Activated naive CD8-positive, alpha-beta T cell treated with anti-CD3 and anti-CD28 coated beads for 36 hours (primary cell): ENCODE measurements at places on chromosomes 4 and X. TPM values are rescaled to one million over a fixed set of nuclear protein-coding genes. Genes with fewer than 3 reads are reported as not detected.
A peak's percentile ranks its signal among the peaks of the same experiment; 100 is the strongest.

- no peak for DNase-seq
- peak overlapping the region; percentile 94 for H3K4me3 ChIP-seq
- H3K36me3 ChIP-seq = peaks cover 50% of the 10 kb centered on the region
- H3K4me1 ChIP-seq = peaks cover 46% of the 10 kb centered on the region
- H3K27me3 ChIP-seq = peaks cover 8% of the 10 kb centered on the region
- peak overlapping the region; percentile 85 for H3K27ac ChIP-seq
Measured at GRCh38 chr4:15779306-15779705, 1.2 kb downstream of the CD38 start.

DNA sequence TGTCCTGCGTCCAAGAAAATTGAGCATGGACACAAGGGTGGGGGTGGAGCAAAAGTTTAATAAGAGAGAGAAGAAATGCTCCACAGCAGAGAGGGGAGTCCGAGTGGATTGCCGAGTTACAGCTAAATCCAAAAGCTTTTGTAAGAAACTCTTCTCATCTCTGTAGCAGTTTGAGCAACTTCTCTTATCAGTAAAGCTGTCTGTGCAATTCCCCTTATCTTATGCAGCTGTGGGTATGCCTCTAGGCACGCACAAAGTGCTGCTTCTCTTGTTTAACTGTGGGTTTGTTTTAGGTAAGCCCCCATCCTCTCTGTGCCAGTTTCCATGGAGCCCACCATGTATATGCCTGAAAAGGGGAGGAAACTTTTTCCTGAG, 44.8 kb downstream of the HMGB2 start:
- H3K36me3 ChIP-seq = peaks cover 14% of the 10 kb centered on the region
- H3K4me1 ChIP-seq = peaks cover 8% of the 10 kb centered on the region
- no peak overlapping the region for H3K4me3 ChIP-seq
- H3K27me3 ChIP-seq = no peaks in the 10 kb centered on the region

- no peak for DNase-seq
- H3K4me1 ChIP-seq = peaks cover under 1% of the 10 kb centered on the region
- H3K27me3 ChIP-seq = no peaks in the 10 kb centered on the region
- peaks cover 6% of the 10 kb centered on the region for H3K36me3 ChIP-seq
Measured at GRCh38 chrX:43218198-43218597, 437.9 kb upstream of the MAOA start.

GRCh38 chrX:102930990-102931756, 5.9 kb upstream of the RAB40AL start:
- no peak overlapping the region for H3K27ac ChIP-seq
- no peak for DNase-seq
- no peak overlapping the region for H3K4me3 ChIP-seq
- H3K27me3 ChIP-seq = no peaks in the 10 kb centered on the region

- DNase-seq = no peak
- no peaks in the 10 kb centered on the region for H3K36me3 ChIP-seq
- H3K4me3 ChIP-seq = no peak overlapping the region
- no peak overlapping the region for H3K27ac ChIP-seq
Measured at GRCh38 chrX:31178769-31179125, 106.9 kb upstream of the FTHL17 start.

- H3K36me3 ChIP-seq = no peaks in the 10 kb centered on the region
- no peak overlapping the region for H3K27ac ChIP-seq
- H3K4me1 ChIP-seq = no peaks in the 10 kb centered on the region
- no peak for DNase-seq
Measured at GRCh38 chr4:67292636-67293035, 252.7 kb downstream of the CENPC start.

DNA sequence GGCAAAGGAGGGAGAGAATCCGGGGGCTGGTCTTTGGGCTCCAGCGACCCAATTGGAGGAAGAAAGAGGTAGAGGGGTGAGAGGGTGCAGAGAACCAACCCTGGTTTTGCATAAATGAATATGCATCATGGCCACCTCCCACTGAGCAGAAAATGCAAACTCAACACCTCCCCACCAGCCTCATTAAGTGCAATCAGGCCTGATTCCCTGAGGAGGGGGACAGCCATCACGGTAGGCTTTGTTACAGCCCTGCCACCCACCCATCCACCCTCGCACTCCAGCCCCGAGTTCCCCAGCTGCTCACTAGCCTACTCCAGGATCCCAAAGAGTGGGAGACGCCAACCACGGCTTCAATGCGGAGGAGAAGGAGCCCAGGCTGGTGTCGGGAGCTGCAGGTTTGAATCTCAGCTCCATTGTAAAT, 48.3 kb upstream of the MAN2B2 start:
- no peaks in the 10 kb centered on the region for H3K27me3 ChIP-seq
- H3K4me3 ChIP-seq = no peak overlapping the region
- DNase-seq = no peak
- H3K36me3 ChIP-seq = no peaks in the 10 kb centered on the region
- H3K4me1 ChIP-seq = no peaks in the 10 kb centered on the region

GRCh38 chr4:161767116-161767515, 396.7 kb downstream of the FSTL5 start:
- no peaks in the 10 kb centered on the region for H3K4me1 ChIP-seq
- H3K4me3 ChIP-seq = no peak overlapping the region
- no peak overlapping the region for H3K27ac ChIP-seq

GRCh38 chr4:67634741-67635140, 66.2 kb downstream of the UBA6 start:
- H3K4me1 ChIP-seq = peaks cover 11% of the 10 kb centered on the region
- H3K27ac ChIP-seq = no peak overlapping the region
- peaks cover 37% of the 10 kb centered on the region for H3K36me3 ChIP-seq
- DNase-seq = no peak

- H3K4me3 ChIP-seq = no peak overlapping the region
- H3K36me3 ChIP-seq = no peaks in the 10 kb centered on the region
- no peaks in the 10 kb centered on the region for H3K4me1 ChIP-seq
- H3K27ac ChIP-seq = no peak overlapping the region
- no peaks in the 10 kb centered on the region for H3K27me3 ChIP-seq
- DNase-seq = no peak
Measured at GRCh38 chr4:179398414-179398813, 1956.2 kb upstream of the AGA start.

DNA sequence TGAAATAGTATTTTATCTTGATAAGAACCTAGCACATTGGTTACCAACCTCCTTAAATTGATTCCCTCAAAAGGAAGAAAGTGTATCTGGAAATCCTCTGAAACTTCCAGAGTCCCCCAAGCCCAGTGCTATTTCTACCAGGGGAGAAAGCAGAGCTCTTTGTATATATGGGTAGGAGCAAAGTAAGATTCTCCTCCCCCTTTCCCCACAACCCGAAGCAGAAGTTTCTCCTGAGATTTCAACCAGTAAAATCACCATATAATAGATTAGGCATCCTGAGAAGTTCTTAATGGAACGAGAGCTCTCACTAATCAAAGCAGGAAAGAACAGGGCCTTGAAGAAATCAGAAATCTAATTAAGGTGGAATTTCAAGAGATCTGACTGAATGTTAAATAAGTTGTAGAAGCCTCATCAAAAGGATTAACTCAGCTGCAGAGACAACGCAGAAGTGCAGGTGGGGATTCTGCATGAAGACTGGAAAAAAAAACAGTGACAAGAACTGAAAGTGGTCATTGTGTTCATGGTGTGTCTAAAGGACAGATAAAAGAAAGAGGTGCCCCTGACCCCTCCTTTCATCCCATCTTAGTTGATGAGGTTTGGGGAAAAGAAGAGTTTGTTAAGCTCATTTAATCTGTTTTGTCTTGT, 39.1 kb downstream of the VSIG4 start:
- H3K36me3 ChIP-seq = peaks cover 18% of the 10 kb centered on the region
- DNase-seq = no peak
- peak overlapping the region; percentile 12 for H3K27ac ChIP-seq
- H3K27me3 ChIP-seq = no peaks in the 10 kb centered on the region

GRCh38 chr4:75654905-75655304, 18.3 kb downstream of the G3BP2 start:
- H3K27ac ChIP-seq = peak overlapping the region; percentile 95
- no peak for DNase-seq
- H3K36me3 ChIP-seq = peaks cover 49% of the 10 kb centered on the region
- peaks cover 68% of the 10 kb centered on the region for H3K4me1 ChIP-seq

- H3K27me3 ChIP-seq = peaks cover 3% of the 10 kb centered on the region
- no peak overlapping the region for H3K27ac ChIP-seq
- H3K4me3 ChIP-seq = no peak overlapping the region
- no peaks in the 10 kb centered on the region for H3K36me3 ChIP-seq
- peaks cover 24% of the 10 kb centered on the region for H3K4me1 ChIP-seq
Measured at GRCh38 chr4:7761312-7761711, 178.3 kb downstream of the AFAP1 start.

DNA sequence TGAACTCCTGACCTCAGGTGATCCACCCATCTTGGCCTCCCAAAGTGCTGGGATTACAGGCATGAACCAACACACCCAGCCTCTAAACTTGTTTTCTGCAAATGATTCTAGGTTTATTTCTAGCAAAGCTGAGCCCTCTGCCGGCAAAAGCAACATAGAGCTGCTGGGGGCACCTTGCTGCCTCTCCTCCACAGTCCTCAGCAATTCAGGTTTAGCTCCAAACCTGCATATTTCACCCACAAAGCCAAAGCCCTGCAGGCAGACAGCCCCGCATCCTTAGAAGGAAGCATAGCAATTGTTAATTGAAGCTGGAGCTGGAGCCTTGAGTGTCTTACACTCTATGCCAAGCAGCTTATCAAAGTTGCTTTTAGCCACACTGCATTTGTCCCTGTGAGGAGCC, 24.9 kb upstream of the OCIAD2 start:
- no peaks in the 10 kb centered on the region for H3K4me1 ChIP-seq
- no peaks in the 10 kb centered on the region for H3K36me3 ChIP-seq
- no peaks in the 10 kb centered on the region for H3K27me3 ChIP-seq
- H3K27ac ChIP-seq = no peak overlapping the region
- no peak for DNase-seq

DNA sequence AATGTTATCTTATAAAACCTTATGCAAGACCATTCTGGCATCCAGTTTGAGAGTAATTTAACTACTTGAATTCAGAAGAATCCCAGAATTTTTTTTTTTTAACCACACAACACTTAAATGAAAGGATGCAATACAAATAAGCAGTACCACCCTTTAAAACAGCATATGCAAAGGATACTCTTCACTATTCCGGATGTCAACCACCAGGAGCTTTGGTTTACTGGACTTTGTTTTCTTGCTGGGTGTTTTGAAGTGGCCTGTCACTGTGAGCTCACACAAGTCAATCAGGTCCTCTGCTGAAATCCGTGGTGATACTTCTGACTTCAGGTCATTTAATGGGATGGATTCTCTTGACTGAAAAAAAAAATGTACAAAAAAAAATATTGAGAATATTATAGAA, 200.0 kb downstream of the TBCK start:
- H3K36me3 ChIP-seq = peaks cover 71% of the 10 kb centered on the region
- H3K27ac ChIP-seq = no peak overlapping the region
- H3K4me3 ChIP-seq = no peak overlapping the region

- H3K27ac ChIP-seq = peak overlapping the region; percentile 43
- H3K4me3 ChIP-seq = peak overlapping the region; percentile 42
- peaks cover 2% of the 10 kb centered on the region for H3K36me3 ChIP-seq
- H3K27me3 ChIP-seq = no peaks in the 10 kb centered on the region
Measured at GRCh38 chr4:147799986-147800555, 68.2 kb downstream of the ARHGAP10 start.

DNA sequence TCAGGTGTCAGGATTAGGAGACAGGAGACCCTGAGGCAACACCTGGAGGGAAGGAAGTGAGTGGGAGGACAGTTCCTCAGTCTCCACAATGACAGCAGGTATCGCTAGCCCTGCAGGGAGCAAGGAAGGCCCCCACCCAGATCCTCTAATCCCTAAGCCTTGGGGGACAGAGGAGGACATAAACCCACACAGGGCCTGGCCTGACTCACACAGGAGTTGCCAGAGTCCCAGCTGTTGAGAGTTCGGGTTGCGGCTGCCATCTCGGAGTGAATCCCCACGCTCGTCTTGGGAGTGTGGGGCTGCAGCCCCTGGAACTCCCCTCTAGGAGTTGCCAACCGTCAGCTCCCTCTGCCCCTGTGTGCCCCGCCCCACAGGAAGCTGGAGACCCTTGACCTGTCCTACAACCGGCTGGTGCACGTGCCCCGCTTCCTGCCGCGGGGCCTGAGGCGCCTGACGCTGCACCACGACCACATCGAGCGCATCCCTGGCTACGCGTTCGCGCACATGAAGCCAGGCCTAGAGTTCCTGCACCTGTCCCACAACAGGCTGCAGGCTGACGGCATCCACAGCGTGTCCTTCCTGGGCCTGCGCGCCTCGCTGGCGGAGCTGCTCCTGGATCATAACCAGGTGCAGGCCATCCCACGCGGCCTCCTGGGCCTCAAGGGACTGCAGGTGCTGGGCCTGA, 9.2 kb upstream of the BGN start:
- DNase-seq = no peak
- no peaks in the 10 kb centered on the region for H3K4me1 ChIP-seq
- H3K4me3 ChIP-seq = no peak overlapping the region

DNA sequence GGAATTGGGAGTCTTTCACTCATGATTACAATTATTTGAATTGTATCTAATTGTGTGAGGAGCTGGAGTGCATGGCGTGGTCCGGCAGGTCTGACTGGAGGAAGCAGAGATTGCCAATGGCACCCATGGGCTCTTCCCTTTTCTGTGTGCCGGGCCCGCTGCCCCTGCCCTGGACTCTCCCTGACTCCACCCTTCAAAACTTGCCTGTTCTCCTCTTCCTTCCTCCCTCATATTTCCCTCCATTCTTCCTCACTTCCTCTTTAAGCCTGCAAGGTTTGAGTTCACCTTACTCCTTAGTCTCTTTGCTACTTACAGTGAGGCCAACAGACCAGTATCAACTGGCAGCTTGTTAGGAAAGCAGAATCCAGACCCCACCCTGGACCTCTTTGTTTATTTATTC, 6.5 kb upstream of the STBD1 start:
- peaks cover 4% of the 10 kb centered on the region for H3K36me3 ChIP-seq
- H3K27ac ChIP-seq = no peak overlapping the region
- no peak for DNase-seq
- H3K4me1 ChIP-seq = peaks cover 26% of the 10 kb centered on the region

GRCh38 chrX:134636851-134637250, 21.4 kb downstream of the PLAC1 start:
- DNase-seq = no peak
- no peak overlapping the region for H3K4me3 ChIP-seq
- H3K27me3 ChIP-seq = peaks cover 18% of the 10 kb centered on the region
- no peaks in the 10 kb centered on the region for H3K36me3 ChIP-seq
- no peak overlapping the region for H3K27ac ChIP-seq
- H3K4me1 ChIP-seq = peaks cover 4% of the 10 kb centered on the region

- no peak overlapping the region for H3K27ac ChIP-seq
- no peak for DNase-seq
Measured at GRCh38 chrX:50036426-50036825, 114.0 kb downstream of the CLCN5 start.

DNA sequence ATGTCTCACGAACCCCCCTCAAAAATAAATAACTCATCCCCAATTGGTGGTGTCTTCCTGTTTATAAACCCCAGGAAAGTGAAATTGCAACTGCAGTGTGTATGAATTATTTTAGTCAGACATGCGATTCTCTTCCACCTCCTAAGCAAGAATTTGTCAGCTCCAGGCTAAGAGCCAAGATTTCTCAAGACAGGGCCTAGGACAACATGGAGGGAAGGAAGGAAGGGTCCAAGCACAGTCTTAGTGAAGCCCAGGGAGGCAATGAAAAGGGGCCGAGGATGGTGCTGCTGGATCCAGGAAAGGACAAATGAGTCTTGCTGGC, 20.0 kb downstream of the SH3KBP1 start:
- no peak overlapping the region for H3K27ac ChIP-seq
- peaks cover 64% of the 10 kb centered on the region for H3K4me1 ChIP-seq
- no peaks in the 10 kb centered on the region for H3K27me3 ChIP-seq
- H3K4me3 ChIP-seq = no peak overlapping the region
- no peak for DNase-seq

CLTRN gene
- total RNA-seq = 0.80 TPM

PCDH18 gene
- total RNA-seq = 0.06 TPM

MAGEA9B gene
- total RNA-seq = not detected

PRR32 gene
- not detected for total RNA-seq

PUDP gene
- 22.0 TPM for total RNA-seq

POLN gene
- total RNA-seq = 0.92 TPM

PARM1 gene
- total RNA-seq = not detected
